ENCODE measurements at places on chromosomes 12 and 14.

GRCh38 chr12:29211696-29212095 is 62.6 kb downstream of the FAR2 start:
- no peak for DNase-seq

- DNase-seq, result no peak
Observed at GRCh38 chr12:75196865-75197264, 12.8 kb downstream of the KCNC2 start.

DNA sequence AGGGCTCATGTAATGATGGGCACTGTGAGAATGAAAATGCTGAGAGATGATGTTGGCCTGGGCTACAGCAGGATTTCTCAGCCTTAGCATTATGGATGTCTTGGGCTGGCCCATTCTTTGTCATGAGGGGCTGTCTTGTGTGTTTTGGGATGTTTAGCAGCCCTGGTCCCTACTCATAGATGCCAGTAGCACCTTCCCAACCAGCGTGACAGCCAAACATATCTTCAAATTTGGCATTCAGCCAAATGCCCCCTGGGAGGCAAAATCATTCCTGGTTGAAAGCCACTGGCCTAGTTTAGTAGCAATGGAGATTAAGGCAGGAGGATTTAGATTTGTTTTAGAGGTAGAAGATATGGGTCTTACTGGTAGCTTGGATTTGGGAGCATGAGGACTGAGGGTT is 26.6 kb downstream of the UBE3B start:
- DNase-seq, result no peak

- DNase-seq, result peak; percentile 64
Observed at GRCh38 chr12:124738636-124739467, 124.8 kb downstream of the SCARB1 start.

- no peak for DNase-seq
Observed at GRCh38 chr12:121953695-121954094, 35.3 kb downstream of the CFAP251 start.

DNA sequence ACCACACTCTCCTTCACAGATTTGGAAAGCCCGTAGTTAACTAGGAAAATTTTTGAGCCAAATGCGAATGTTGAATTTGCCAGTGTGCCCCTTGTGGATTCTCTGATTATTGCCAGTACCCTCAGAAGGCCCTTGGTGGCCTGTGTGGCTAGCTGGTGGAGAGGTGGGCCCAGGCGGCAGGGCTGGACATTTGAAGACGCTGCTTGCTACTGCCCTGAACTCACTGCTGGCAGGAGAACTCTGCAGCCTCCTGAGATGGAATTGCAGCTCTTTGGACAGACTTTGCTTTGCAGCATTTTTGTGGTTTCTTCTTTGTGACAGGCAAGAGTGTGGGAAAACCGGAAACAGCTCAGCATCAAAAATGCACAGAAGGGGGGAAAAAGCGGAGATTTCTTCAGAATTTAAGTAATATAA is 97.6 kb downstream of the TGFB3 start:
- no peak for DNase-seq

GRCh38 chr14:76698631-76699030 is 62.6 kb upstream of the VASH1 start:
- DNase-seq, result no peak

DNA sequence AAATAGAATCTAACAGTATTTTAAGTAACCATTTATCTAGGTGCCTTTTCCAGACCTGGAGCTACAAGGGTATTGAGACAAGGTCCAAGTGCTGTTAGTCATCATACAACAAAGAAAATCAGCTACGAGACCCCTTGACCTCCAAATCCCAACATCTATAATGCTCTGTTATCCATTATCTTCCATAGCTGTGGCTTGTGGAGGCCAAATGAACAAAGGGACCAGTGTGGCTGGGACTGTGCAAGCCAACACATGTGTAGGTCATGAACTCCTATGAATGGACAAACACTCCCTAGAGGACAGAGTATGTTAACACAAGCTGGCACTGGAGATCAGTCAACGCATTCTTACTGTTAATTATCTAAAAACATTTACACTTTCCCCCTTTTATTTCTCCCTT is 374.5 kb downstream of the EMP1 start:
- no peak for DNase-seq

GRCh38 chr12:21476949-21477348 is 24.5 kb downstream of the RECQL start:
- DNase-seq, result no peak

GRCh38 chr14:37599507-37600368 is 4.3 kb downstream of the TTC6 start:
- peak; percentile 45 for DNase-seq

DNA sequence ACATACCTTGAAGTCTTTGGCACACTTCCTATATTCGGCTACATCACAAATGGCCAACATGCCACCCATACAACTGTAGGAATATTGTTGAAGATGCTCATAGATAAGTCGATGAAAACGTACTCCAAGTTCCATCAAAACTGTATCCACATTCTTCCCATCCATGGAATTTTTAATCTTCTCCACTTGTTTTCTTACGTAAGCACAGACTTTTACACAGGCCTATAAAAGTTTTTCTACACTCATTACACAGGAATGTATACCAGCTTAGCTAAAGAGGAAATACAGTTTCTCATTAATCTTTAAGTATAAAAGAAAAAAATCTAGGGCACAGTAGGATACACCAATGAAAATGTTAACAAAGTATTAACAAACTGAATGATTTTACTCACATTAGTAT is 59.1 kb downstream of the EXOC5 start:
- DNase-seq, result no peak

DNA sequence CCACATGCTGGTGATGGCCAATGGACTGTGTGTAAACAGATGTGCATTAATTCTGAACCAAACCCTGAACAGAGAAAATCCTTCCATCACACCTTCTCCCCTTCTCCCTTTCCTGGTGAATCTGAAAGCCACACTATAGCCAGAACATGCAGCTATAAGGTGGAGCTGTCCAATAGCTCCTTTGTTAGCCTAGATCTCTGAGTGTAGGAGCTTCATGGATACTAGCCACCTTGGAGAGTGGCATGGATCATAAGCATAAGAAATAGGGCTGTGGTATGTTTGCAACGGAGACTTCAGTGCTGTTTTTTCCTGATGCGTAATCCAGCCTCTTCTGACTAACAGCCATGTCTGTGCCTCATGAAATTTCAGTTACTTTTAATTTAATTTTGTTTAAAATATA is 364.5 kb downstream of the BTG1 start:
- no peak for DNase-seq

GRCh38 chr12:115542656-115543055 is 734.8 kb downstream of the MED13L start:
- no peak for DNase-seq

DNA sequence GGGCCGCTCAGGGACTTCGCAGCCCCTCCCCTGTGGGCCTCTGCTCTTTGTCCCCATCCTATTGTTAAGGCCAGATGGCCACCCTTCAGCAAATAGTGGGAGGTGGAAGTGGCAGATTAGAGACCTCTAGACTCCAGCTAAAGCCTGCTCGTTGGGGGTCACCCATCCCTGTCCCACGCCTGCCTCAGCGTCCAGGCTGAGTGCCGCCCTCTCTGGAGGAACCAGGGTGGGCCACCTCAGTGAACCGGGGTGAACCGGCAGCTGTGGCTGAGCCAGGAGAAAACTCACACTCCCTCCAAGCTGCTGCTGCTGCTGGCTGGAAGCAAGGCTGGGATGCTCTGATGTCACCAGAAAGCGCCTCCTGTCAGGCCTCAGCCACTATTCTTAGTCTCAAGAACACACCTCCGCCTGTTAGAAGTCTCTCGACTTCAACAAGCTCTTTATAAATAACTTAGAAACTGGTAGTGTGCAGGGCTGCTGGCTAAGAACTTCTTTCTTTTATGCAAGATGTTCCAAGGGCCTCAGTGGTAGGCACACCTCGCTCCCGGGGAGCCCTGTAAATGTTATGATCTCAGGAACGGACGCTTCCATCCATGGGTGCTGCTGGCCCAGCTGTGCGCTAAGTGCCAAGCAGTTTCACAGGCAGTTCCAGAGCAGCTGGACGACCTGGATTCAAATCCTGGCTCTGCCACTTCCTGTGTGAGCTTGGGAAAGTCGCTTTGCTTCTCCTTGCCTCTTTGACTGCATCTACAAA is 19.8 kb upstream of the TESC start:
- DNase-seq, result no peak

- no peak for DNase-seq
Observed at GRCh38 chr14:58484176-58484575, 56.7 kb downstream of the KIAA0586 start.

GRCh38 chr12:110079477-110080400 is 31.4 kb upstream of the C12orf76 start:
- DNase-seq, result peak; percentile 37

DNA sequence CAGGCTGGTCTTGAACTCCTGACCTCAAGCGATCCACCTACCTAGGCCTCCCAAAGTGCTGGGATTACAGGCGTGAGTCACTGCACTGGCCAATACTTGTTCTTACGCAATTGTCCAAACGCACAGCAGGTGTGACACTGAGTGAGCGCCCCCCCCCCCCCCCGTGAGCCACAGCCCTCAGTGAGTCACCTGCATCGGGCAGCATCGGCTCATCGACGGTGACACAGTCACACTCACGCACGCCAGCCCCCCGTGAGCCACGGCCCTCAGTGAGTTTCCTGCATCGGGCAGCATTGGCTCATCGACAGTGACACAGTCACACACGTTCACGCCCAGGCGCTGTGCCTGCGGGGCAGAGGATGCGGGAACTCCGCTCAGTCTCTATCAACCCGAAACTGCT is 42.5 kb downstream of the GALNT9 start:
- no peak for DNase-seq

DNA sequence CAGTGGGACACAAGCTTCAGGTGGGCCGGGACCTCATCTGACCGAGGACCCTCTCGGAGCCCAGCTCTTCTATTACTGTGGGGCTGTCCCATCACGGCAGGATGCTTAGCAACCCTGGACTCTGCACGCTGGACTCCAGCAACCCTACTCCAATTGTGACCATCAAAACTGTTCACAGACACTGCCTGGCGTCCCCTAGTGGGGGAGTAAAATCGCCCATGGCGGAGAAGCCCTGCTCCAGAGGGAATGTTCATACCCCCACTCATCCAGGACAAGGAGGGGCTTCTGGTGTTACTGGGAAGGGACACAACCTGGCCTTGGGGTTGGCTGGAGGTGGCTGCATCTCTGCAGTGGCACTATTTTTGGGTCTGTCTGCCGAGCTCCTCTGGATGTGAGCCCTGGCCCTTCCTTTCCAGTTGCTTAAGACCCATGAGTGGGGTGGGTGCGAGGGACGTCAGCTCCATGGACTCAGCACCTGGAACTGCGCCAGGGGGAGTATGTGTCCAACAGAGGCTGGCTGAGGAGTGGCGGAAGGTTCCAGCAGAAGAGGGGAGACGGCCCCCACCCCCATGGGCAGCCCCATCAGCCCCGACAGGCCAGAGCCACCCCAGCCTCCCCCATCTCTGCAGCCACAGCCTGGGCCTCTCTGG is 103.8 kb downstream of the RFLNA start:
- DNase-seq, result peak; percentile 93

DNA sequence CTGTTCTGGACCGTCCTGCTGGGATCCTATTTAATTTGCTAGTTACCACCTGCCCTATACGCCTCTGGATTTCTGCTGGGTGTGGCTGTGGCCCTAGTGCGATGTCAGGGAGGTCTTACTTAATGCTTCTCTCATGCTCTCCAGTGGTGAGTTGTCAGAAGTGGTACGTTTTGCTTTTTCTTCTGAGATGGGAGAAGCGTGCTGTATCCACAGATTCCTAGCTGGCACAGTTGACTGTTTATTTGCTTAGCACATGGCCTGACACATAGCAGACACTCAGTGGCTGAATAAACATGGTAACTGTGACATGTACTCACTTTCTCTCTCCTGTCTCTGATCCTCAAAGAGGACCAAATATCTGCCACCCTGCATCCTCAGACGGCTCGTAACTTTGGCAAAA is 107.3 kb downstream of the CACNA1C start:
- no peak for DNase-seq

DNA sequence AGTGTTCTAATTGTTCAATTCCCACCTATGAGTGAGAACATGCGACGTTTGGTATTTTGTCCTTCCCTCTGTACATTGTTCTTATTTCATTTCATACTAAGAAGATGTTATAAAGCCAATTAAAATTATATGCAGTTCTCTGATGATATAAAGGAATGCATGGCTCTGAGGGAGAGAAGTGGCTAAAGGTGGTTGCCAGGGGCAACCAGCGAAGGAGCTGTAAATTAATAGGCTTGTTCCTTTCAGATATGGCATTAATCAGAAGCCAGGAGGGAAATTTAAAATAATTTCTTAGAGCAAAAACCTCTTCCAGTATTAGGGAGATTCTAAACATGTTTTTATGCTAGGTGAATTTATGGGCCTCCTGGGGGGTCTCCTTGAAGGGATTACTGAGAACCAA is 227.8 kb downstream of the TMEM117 start:
- no peak for DNase-seq

DNA sequence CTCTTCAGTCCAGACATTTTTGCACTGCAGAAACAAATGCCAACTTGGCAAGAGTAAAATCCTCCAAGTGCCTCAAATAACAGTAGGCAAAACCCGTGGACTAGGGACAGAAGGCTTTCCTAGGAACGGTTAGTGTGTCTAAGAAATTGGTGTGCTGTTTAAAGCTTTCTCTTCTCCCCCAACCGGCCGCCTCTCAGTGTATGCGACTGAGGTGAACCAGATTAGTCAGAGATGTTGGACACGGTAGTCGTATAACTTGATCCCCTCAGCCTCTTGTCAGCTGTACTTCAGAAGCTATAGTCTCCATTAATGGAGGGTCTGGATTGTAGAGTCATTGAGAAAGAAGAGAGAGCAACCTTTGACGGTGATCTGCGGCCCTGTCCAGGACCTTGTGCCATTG is 21.7 kb downstream of the PPFIBP1 start:
- DNase-seq, result no peak

- peak; percentile 1 for DNase-seq
Observed at GRCh38 chr12:123041042-123041531, 60.6 kb downstream of the ARL6IP4 start.

DNA sequence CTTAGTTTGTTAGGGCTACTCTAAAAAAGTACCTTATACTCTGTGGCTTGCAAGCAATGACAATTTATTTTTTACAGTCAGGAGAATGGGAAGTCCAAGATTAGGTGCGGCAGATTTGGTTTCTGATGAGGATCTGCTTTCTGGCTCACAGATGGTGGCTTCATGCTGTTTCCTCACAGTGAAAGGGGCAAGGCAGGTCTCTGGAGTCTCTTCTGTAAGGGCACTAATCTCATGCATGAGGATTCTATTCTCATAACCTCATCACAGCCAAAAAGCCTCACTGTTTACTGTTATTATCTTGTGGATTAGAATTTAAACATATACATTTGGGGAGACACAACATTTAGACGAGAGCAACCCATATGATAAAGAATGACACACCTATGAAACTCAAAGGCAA is 1957.4 kb upstream of the SEL1L start:
- no peak for DNase-seq

DNA sequence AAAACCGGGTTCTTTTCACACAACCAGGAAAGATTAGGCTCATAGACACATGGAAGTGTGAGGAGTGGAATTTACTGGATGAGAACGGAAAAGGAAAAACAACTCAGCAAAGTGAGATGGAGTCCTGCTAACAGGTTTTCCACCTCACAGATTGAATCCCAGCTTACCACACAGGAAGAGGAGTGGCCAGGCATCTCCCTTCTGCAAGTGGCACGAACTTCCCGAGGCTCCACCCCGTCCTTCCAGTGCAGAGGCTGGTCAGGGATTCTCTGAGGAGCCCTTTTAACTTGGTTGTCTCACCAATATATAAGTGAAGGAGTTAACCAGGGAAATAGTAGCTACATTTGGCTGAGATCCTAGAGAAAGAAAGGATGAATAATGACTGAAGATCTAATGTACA is 102.8 kb downstream of the SCAF11 start:
- DNase-seq, result no peak

All from right cardiac atrium (tissue), 5 donors.